ENCODE measurements at places on chromosomes 4 and X. TPM values are rescaled to one million over a fixed set of nuclear protein-coding genes. Genes with fewer than 3 reads are reported as not detected.
A peak's percentile ranks its signal among the peaks of the same experiment; 100 is the strongest.

GAGE13 gene
- not detected for polyA plus RNA-seq

FHIP1A gene
- 0.67 TPM for polyA plus RNA-seq

TLR2 gene
- polyA plus RNA-seq = 11.2 TPM

AKAP4 gene
- polyA plus RNA-seq = 0.16 TPM

PSAPL1 gene
- not detected for polyA plus RNA-seq

NBDY gene
- polyA plus RNA-seq = 17.3 TPM

- peak; percentile 6 for DNase-seq
Observed at GRCh38 chrX:23008431-23009099, 8.8 kb downstream of the DDX53 start.

GRCh38 chrX:100478714-100479306 lies 68.7 kb upstream of the PCDH19 start:
- DNase-seq = no peak

DNA sequence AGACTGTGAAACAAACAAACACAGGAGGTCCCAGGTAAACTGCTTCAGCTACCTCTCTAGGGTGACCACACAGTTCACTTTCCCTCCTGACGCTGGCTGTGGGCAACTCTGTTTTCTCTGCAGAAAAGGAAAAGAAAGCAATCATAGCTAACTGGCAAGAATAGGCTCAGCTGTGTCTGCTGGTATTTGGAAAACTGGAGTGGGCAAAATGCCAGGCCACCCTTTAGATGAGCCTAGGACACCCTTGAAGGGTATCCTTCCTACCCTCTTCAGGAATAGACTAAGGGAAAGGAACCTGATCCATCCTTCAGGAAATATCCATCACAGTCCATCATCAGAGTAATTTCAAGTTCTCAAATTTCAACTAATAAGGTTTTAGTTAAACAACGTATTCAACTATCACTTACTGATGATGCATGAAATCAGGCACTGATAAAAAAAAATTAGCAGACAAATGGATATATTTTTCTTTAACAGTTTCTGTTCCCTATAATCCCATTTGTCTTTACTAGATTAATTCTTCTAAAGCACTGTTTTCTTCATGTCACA lies 60.9 kb downstream of the CAMK2D start:
- no peak for DNase-seq

- DNase-seq = peak; percentile 6
Observed at GRCh38 chrX:56228914-56229313, 3.2 kb upstream of the KLF8 start.

DNA sequence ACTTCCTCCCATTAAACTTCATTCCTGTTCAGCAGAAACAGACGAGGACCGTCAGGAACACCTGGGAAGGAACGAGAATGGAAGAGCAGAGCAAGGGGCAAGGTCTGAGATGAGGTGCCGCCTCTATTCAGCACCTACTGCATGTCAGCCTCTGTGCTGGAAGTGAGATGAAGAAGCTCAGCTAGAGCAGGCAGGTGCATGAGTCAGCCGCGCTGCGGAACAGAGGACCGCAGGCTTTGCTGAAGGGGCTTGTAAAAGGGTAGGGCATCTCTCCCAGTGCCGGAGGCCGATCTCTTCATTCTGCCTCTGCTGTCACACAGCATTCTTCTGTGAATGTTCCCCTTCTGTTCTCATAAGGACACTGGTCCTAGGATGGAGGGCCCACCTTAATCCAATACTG lies 6.1 kb upstream of the ABLIM2 start:
- DNase-seq = no peak

GRCh38 chrX:66005830-66006449 lies 33.9 kb downstream of the VSIG4 start:
- DNase-seq = no peak

- DNase-seq = no peak
Observed at GRCh38 chr4:159950707-159951106, 847.8 kb downstream of the RAPGEF2 start.

GRCh38 chrX:19867411-19867732 lies 20.0 kb downstream of the SH3KBP1 start:
- no peak for DNase-seq

DNA sequence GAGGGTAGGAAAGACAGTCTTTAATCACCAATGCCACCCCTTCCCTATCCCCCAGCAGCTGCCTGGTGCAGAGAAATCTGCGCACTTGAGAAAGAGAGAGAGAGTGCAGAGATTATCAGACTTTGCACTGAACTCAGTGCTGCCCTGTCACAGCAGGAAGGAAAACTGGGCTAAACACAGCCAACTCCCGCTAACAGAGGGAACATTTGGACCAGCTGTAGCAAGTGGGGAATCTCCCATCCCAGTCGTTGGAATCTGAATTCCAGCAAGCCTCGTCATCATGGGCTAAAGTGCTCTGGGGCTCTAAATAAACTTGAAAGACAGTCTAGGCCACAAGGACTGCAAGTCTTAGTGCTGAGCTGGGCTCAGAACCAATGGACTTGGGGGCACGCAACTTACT lies 168.7 kb downstream of the DLG3 start:
- DNase-seq = peak; percentile 1

- no peak for DNase-seq
Observed at GRCh38 chr4:69786547-69786946, 26.1 kb upstream of the SULT1B1 start.

DNA sequence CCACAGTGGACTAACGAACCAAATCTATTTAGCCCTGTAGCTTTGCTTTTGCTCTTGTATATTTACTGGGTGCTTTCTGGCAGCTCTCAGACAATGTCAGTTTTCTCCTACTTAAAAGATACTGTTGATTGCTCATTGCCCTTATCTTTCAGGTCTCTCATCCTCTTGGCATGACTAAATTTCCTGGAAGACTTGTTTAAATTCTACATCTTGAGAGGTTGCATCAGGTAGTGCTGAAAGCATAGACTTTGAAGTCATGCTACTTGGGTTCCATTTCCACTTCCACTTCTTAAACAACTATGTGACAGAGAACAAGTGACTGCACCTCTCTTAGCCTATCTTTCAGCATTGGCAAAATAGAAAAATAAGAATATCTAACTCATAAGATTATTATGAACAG lies 8.4 kb downstream of the TDO2 start:
- DNase-seq = no peak

- peak; percentile 68 for DNase-seq
Observed at GRCh38 chr4:69859140-69859685, 732 bp downstream of the SULT1E1 start.

- no peak for DNase-seq
Observed at GRCh38 chr4:101604976-101605375, 185.6 kb upstream of the BANK1 start.

GRCh38 chrX:153765138-153766079 lies 1.4 kb downstream of the PLXNB3 start:
- DNase-seq = no peak

GRCh38 chrX:19863212-19863856 lies 24.1 kb downstream of the SH3KBP1 start:
- DNase-seq = no peak

DNA sequence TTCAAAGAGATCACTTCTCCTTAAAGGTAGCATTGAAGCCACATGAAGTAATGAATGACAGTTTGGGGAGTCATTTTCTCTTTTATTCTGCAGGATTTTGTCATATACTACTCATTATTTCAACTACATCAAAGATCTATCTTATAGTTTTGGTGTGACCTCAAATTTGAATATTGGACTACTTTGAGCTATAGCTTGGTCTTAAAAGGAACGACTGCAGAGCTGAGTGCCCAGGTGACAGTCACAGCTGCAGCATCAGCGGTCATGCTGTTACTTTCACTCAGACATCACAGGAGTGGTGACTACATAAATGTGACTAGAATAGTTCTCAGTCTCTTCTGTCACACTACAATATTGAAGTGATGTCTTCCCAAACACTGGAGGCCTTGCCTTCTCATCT lies 10.7 kb upstream of the SPCS3 start:
- no peak for DNase-seq

- DNase-seq = peak; percentile 51
Observed at GRCh38 chr4:143773998-143774895, 73.8 kb upstream of the FREM3 start.

Data from small intestine (tissue), 16 donors.